Occipital lobe (tissue), 3 donors: ENCODE measurements at places on chromosomes 1 and 21.

GRCh38 chr1:32005522-32005921 lies 8.1 kb upstream of the KHDRBS1 start:
- DNase-seq: no peak

- no peak for DNase-seq
Measured at GRCh38 chr1:49346767-49347349, 570.2 kb upstream of the BEND5 start.

DNA sequence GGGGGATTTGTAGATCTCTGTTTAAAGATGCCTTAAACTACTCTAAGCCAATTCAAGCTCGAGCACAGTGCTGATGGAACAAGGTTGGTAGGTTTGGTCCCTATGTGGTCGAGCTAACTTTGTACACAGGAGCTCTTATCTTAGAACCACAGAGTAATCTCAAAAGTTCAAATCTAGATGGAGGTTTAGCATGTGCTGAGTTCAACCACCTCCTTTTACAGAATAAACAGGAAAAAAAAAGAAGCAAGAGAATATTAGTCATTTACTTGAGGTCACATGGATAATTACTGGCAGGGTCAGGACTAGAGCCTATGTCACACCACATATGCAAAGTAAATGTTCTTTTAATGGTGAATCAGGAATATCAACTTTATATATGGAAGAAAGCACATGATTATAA lies 86.2 kb downstream of the DTL start:
- no peak for DNase-seq

DNA sequence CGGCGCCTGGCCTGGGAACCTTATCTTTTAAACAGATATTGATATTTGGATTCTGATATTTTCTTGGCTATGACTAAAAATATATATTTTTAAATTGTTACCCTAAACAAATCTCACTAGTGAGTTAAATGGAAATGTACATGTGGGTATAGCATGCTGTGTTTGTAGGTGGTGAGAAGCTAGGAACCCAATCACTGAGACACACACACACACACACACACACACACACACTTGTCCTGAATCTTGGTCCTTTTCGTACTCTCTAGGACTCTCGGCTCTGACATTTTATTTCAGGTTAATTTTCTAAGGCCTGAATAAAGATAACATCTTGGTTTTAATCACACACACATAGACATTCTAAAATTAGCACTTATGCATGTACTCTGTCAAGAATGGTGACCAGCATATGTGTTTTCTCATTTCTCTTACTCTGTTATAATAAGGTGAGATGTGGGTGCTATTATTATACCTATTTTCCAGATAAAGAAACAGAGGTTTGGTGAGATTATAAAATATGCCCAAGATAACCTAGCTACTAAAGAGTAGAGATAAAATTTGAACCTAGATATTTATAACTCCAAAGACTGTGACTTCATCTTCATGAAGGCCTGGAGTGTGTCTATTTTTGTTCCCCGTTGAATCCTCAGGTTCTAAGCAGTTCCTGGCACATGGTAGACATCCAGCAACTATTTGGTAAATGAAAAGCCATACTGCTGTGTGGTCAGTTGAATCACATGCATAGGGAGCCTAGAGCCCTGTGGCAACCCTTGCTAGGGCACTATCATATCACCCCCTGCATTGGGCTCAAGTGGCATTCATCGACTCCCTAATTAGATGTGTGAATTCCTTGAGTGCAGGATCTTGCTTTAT lies 85.0 kb upstream of the RAB3GAP2 start:
- DNase-seq: no peak

GRCh38 chr21:46393451-46393940 lies 65.2 kb upstream of the DIP2A start:
- DNase-seq: no peak

DNA sequence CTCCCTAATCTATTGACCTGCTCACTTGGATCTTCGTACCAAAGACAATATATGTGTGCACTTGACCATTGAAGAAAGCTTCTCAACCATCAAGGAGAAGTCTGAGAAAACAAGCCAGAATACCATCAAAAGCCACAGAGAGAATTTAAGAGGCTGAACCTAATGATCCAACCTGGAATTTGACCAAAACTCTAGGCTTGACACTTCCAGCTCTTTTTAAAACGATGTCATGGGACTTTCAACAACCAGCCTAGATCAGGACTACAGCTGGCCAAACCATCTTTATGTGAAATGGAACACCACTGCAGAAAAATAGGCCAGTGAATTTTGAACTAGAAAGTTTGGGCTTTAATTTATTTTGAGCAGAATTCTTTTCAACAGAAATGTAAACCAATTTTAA lies 444.4 kb downstream of the LTN1 start:
- DNase-seq: no peak

DNA sequence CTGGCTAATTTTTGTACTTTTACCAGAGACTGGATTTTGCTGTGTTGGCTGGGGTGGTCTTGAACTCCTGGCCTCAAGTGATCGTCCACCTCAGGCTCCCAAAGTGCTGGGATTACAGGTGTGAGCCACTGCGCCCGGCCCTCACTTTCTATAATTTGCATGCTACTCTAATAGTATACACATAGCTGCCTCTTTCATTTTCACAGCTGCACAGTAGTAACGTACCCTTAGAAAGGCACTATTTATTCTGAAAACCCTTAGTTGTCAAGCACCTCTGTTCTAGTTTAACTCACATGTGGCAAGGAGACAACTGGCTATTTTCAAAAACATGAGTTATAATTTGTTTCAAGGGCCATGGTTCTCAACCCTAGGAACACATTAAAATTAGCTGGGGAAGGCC lies 17.2 kb downstream of the TPM3 start:
- no peak for DNase-seq

GRCh38 chr1:10152709-10153284 lies 57.6 kb upstream of the KIF1B start:
- DNase-seq: peak; percentile 30
